ENCODE measurements at places on chromosomes 13 and 19.

DNA sequence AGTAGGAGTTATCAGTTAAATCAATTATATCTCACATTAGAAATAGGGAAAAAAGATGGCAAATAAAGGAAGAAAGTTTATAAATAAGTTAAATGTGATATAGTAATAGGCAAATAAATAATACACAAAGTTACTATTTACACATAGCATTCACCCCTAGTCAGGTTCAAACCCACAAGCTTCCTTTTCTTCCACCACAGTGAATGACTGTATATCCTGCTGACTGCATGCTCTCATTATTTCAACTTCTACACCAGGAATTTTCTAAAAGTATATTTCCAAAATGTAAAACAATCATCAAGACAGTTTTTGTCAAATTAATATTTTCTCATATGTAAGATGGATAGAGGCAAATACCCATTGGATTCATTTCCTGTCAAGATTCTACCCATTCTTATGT lies 548.6 kb upstream of the SLITRK5 start:
- DNase-seq: no peak

- no peak for DNase-seq
Observed at GRCh38 chr13:31767175-31767900, 28.0 kb downstream of the RXFP2 start.

DNA sequence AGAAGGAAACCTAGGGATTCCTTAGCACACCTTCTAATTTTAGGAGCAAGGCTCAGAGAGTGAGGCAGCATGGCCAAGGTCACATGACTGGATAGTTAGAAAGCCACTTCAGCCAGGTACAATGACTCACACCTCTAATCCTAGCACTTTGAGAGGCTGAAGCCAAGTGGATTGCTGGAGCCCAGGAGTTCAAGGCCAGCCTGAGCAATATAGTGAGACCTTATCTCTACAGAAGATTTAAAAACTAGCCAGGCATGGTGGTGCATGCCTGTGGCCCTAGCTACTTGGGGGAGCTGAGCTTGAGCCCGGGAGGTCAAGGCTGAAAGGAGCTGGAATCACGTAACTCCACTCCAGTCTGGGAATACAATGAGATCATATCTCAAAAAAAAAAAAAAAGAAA lies 69.2 kb downstream of the TEX26 start:
- DNase-seq: no peak

GRCh38 chr19:17385878-17386611 lies 8.0 kb downstream of the CCDC194 start:
- no peak for DNase-seq

DNA sequence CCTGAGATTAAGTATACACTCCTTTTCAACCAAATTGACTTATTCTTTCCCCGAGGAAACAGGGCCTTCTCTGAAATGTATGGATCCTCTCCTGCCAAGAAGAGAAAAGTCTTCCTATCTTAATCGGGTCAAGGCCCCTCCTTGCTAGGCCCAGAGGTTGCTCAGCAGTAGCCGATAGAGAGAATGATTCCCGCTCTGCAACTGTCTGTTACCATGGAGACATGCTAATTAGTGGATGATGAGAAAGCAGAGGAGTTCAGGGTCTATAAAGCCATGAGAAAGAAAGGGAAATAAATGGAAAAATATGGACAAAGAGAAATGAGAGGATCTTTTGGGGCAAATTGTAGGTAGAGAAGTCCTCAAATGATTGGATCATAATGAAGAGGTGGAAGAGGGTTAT lies 103.5 kb downstream of the POU4F1 start:
- no peak for DNase-seq

DNA sequence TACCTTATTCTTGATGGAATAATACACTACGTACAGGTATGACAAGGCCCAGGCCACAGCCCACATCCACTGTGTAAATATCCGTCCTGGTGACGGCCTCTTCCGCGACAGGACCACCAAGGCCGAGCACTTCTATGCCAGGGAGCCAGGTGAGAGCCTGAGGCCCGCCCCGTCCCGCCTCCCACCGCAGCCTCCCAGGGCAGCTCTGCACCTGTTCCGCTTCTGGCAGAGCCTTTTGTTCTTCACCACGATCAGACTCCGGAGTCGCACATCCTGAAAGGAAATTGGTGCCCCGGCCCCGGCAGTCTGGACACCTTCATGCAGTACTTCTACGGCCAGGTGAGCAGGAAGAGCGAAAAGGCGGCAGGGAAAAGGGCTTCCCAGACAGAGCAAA lies 10.6 kb upstream of the ZNF358 start:
- no peak for DNase-seq

- no peak for DNase-seq
Observed at GRCh38 chr13:48551329-48551728, 18.4 kb upstream of the RCBTB2 start.

GRCh38 chr19:52535771-52536447 lies 8.4 kb downstream of the ZNF808 start:
- no peak for DNase-seq
